GM04503 (cell line): ENCODE measurements at places on chromosomes 2 and 18.

DNA sequence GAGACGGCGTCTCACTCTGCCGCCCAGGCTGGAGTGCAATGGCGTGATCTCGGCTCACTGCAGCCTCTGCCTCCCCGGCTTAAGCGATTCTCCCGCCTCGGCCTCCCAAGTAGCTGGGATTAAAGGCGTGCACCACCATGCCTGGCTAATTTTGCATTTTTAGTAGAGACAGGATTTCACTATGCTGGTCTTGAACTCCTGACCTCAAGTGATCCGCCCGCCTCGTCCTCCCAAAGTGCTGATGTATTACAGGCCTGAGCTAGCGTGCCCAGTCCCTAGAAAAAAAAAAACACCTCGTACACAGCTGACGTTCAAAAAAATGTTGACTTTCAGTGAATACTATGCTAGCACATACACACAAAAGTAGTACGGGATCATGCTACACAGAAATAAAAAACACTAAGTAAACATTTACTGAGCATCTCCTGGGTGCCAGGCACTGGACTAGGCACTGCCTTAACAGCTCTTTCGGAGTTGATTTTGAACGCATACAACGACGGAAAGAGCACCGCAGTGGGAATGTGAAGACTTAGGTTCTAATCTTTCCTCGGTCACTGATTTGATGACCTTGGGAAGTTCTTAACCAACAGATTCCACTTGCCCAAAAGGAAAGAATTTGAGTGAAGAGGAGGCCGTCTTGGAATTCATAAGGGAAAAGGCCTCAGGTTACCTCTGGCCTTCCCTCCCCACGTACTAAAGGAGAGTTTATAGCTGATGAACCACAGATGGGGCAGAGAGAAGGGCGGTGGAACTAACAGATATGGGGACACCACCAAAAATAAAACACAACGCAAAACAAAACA lies 1.1 kb downstream of the DNAJC27 start:
- no peak for DNase-seq

DNA sequence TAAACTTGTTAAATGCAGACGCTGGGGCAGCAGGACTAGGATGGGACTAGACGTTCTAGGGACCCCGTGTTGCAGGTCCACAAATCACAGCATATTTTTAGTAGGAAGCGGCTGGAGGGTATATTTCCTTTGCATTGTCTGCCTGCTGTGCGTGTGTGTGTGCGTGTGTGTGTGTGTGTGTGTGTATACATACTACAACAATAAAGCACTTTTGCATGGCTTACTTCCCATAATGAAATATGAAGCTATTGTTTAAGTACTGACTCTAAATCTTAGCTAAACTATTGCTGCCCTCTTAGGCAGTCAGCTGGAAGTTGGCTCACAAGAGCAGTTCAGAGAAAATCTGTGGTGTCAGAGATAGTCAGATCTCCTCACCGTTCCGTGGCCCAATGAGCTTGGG lies 133.4 kb downstream of the CABLES1 start:
- DNase-seq = no peak

GRCh38 chr2:64045938-64046337 lies 26.7 kb upstream of the VPS54 start:
- no peak for DNase-seq

DNA sequence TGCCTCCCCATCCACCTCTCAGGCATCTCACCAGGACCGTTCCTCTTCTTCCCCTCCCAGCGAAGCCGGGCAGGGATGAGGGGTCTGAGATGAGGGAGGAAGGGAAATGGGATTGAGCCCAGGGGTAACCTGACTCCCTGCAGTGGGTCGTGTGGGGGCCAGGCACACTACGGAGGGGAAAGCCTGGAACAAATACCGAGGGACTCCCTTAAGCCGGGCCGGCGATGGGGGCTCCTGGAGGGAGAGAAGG lies 250 bp upstream of the SPEG start:
- no peak for DNase-seq

DNA sequence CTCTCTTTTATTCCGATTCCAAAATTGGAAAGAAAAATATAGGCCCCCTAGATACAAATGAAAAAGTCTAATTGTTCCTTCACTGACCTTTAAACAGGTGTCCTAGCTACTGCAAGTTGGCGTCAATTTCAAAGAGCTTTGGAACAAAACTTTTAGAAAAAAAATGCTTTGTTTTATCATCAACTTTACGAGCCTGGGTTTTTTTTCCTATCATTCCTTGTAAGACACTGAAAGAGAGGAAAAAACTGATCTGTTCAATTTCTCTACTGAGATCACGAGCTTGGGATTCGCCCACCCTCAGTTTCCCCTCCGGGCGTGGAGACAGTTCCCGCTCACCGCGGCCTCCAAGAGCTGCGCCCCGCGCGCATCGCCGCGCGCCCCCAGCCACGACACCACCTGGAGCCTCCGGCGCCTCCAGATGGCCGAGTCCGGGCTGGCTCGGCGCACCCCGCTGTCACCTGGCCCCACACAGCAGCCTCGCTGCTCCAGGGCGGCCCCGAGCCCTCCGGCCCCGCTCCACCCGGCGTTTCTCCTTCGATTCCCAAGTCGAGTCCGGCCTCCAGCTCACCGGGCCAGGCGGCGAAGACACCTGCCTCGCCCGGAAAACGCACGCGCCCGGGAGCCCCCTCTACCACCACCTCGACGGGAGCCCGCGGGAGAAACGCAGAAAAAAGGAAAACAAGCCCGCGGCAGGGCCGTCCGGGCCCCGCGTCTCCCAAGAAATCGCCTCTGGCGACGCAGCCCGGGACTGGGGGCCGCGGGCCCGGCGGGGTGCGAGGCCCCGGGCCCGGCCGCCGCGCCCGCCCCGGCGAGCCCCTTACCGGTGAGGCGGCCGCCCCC lies 656 bp downstream of the TBC1D8 start:
- DNase-seq = no peak

GRCh38 chr2:235500110-235500760 lies 6.4 kb downstream of the AGAP1 start:
- DNase-seq = no peak

DNA sequence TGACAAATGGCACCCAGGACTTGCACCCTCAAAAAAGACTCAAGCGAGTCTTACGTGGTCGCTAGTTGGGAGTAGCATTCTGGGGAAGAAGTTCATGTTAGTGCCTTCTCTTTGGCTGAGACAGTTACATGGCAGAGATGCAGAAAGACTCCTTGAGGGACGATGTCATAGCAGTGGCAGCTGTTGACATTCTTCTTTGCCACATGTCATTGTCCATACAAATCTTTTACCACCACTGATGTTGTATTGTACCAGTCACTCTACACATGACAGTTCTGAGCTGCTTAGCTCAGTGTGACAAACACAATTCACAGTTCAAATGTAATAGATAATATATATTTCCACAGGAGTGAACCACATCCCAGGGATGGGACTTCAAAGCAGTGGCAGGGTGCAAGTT lies 197.1 kb downstream of the TCF4 start:
- no peak for DNase-seq

DNA sequence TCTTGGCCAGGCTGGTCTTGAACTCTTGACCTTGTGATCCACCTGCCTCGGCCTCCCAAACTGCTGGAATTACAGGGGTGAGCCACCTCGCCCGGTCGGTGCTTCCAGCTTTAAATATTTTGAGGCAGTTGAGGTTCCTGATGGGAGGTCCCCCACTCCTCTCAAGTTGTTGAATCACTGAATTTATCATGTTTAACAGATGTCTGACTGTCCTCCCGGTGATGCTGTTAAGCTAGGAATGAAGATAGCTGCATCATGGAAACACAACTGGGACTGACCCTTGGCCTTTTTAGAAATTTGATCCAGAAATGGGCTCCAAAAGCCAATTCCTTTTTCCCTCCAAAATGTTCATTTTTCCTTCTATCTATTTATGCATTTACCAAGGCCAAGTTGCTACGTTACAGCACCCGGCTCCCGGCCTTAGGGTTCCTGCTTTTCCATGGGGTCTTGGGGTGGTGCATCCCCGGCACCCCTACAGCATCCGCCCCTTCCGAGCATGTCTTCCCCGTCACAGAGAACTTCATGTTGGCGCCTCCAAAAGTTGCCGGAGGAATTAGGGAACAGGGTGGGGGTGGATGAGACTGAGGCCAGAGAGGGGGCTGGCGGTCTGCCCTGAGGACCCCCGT lies 43.9 kb downstream of the PAX8 start:
- DNase-seq = no peak

DNA sequence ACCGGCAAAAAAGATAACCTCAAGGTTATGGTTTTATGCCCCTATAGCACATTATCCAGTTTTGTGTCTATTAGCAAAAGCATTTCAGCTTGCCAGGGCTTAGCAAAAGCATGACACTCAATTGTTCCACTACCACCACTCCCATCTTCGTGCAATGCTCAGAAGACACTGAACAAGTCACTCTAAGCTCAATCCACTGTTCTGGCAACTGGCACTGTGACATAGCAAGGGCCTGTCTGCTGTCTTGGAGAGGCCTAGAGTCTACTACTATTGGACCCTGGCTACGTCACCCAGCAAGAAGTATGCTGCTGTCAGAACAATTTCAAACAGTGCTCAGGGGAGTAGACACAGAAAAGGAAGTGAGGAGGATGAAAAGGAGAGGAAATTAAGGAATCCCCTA lies 103.5 kb upstream of the PPP1CB start:
- no peak for DNase-seq
